A172 (cell line): ENCODE measurements at places on chromosomes 7 and 10. TPM values are rescaled to one million over a fixed set of nuclear protein-coding genes. Genes with fewer than 3 reads are reported as not detected.

C7orf33 gene
- not detected in 2 replicates for total RNA-seq

FEZF1 gene
- total RNA-seq: not detected in 2 replicates

IKZF1 gene
- total RNA-seq: not detected in 2 replicates

OGDHL gene
- 3.5 and 3.6 TPM in 2 replicates for total RNA-seq

SYNPO2L gene
- total RNA-seq: 0.14 TPM in 1 of 2 replicates, not detected in the other

DNA sequence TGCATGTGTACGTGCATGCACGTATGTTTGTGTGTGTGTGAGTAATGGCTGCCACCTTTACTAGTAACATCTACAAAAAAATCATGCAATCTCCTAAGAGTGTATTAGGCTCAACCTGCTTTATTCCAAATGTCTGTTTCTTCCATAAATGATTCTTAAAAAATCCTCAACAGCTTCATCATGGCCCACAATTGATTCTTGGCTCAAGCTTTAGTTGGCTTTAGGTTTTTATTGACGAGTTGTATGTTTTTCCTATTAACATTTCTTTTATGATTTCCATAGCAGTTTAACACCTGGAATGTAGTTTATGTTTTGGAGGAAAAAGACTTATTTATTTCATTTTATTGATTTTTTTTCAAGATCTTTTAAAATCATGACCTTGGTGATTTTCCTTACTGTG is 121.9 kb upstream of the RAB18 start:
- no peak for DNase-seq

GRCh38 chr7:94133460-94133859 is 129.3 kb upstream of the BET1 start:
- DNase-seq: no peak

GRCh38 chr10:3135006-3135405 is 37.6 kb downstream of the PITRM1 start:
- no peak for DNase-seq

GRCh38 chr7:29217113-29217512 is 22.5 kb downstream of the CHN2 start:
- DNase-seq: no peak

- no peak for DNase-seq
These were observed 603 bp upstream of the TWIST1 start for GRCh38 chr7:19117870-19118608.

DNA sequence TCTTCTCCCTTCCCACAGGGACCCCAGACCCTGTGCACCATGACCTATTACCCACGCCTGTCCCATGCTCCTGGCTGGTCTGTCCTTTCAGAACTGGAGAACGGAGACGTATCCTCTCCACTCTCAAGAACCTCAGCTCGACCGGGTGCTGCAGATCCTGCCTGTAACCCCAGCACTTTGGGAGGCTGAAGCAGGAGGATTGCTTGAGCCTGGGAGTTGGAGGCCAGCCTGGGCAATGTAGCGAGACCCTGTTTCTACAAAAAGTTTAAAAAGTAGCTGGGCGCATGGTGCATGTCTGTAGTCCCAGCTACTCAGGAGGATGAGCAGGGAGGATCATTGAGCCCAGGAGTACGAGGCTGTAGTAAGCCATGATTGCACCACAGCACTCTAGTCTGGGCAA is 37.2 kb upstream of the MYL10 start:
- no peak for DNase-seq

GRCh38 chr10:51608211-51608610 is 91.2 kb downstream of the CSTF2T start:
- DNase-seq: no peak

GRCh38 chr10:102616066-102616770 is 28.1 kb upstream of the TRIM8 start:
- DNase-seq: no peak

DNA sequence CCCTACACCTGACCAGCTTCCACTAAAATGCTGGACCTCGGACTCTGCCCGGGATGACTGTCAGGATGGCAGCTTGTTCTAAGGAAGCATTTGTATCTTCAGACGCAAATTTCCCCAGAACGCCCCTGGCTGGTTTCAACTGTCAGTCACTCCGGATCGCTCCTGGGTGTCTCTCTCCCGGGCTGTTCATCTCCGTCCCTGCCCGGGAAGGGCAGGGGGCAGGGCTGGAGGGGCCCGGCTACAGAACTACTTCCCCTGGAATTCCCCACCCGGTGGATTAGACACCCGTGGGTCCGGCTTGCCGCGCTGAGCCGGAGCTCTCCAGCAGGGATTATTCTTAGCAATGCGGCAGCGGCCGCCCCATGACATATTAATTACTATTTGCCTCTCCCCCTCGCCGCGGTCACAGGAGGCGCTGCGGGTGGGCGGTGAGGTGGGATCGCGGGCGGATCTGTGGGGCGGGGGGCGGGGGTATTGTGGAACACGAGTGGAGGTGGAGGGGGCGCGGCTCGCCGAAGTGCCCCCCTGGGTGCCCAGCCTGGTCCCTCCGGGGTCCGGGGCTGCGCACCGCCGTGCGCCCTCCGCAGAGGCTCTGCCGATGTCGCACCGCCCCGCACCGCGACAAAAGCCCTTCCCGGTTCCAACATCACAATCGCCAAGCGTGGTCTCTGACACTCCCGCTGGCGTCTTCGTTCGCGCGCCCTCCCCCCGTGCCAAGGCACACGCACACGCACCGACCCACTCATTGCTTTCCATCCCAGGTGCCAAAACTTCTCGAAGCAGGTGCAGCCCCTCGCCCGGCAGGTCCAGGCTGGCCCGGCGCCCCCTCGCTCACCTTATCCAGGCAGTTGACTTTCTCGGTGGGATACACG is 276.1 kb upstream of the NEBL start:
- DNase-seq: no peak

- peak; percentile 61 for DNase-seq
These were observed 27.0 kb upstream of the PODXL start for GRCh38 chr7:131583430-131583829.

DNA sequence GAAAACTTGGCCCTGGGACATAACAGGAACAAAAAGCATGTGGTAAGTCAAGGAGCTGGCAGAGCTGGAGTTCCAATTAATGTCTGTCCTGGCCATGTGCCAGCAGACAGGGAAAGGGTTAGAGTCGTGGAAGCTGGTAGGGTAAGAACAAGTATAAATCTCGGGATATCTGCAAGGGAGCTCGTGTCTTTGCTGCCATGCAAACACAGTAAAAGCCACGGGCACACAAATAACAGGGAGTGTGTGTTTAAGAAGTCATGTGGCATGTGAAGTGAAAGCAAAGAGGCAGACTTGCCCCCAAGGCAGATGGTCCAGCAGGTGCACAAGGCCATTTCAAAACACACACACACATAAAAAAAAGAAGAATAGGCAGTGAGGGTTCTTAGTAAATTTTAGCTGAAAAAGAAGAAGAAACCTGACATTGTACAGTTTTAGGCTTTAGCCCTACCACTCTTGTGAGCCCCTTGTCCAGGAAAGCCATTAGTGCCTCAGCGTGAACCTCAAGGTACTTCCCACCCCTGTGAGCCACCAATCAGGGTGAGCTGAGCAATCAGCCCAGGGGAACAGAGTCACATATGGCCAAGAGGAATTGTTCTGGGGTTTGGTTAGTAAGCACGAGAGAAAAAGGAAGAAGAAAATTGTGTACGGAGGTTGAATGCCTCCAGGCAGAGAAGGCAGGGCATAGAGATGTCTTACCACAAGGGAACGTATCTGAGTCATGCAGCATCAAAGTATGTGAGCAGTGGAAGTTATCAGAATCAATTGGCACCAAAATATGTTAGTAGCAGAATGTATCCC is 32.8 kb upstream of the ARHGAP12 start:
- peak; percentile 56 for DNase-seq

- DNase-seq: no peak
These were observed 14.8 kb downstream of the NPS start for GRCh38 chr10:127563718-127564553.

GRCh38 chr10:114482480-114483304 is 78.4 kb upstream of the AFAP1L2 start:
- DNase-seq: no peak

GRCh38 chr10:69123306-69123746 is 652 bp upstream of the VPS26A start:
- DNase-seq: no peak
